Fibroblast of skin of right quadriceps (primary cell): ENCODE measurements at places on chromosomes 3 and 15.
A peak's percentile ranks its signal among the peaks of the same experiment; 100 is the strongest.

- DNase-seq: no peak
Measured at GRCh38 chr15:85380812-85381642, 624 bp downstream of the AKAP13 start.

- no peak for DNase-seq
Measured at GRCh38 chr15:71628988-71629770, 181.2 kb upstream of the NR2E3 start.

- no peak for DNase-seq
Measured at GRCh38 chr3:105429034-105429762, 62.5 kb downstream of the ALCAM start.

- peak; percentile 87 for DNase-seq
Measured at GRCh38 chr15:50686469-50687301, at the start of gene TRPM7. TSS of gene TRPM7 (minus strand) at chr15:50686797. CDS start at chr15:50686533, 264 bp downstream.

- DNase-seq: no peak
Measured at GRCh38 chr15:89504166-89504565, 7.8 kb upstream of the RHCG start.

DNA sequence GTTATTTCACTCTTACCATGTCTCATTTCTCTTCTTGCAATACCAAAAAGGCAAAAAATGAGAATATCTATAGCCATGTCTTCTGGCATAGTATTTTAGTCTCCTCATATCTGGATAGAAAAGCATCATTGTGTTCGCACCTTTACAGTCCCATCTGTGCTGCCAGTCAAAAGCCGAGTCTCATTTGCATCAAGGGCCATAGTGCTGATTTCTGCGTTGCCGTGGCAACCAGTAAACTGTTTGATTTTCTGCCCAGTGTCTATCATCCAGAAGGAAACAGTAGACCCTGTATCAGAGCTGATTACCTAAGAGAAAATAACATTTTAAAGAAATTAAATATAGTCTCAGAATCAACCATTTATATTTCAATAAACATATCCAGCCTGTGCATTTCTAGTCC lies 86.1 kb upstream of the SERPINI2 start:
- no peak for DNase-seq

DNA sequence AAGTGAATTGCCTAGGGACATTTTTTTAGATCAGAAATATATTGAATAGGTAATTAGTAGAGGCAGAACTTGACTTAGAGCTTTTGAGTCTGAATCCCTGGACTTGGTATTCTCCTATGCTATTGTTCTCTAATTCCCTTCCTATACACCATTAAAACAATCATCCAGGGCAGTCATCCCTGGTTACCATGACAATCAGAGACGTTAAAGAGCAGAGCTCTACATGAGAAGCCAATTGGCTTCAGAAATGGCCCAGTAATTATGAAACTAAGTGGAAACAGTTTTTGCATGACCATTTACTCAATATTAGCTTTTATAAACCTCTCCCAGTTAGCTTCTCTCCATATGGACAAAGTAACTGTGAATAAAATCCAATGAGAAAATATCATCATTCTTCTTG lies 182.1 kb upstream of the TP63 start:
- no peak for DNase-seq

DNA sequence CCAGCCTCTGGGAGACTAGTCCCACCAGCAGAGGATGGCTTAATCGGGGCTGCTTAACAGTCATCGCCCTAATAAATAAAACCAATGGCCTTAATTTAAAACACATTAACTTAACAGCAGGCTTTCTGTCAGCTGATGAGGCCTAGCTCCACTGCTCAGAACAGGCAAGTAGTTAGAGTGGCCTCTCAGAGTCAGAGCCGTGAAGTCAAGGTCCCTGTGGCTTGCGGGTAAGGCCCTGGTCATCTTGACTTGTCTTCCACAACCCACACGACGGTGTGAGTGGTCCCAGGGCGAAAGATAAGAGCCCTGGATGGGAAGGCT lies 11.8 kb downstream of the XXYLT1 start:
- peak; percentile 73 for DNase-seq

DNA sequence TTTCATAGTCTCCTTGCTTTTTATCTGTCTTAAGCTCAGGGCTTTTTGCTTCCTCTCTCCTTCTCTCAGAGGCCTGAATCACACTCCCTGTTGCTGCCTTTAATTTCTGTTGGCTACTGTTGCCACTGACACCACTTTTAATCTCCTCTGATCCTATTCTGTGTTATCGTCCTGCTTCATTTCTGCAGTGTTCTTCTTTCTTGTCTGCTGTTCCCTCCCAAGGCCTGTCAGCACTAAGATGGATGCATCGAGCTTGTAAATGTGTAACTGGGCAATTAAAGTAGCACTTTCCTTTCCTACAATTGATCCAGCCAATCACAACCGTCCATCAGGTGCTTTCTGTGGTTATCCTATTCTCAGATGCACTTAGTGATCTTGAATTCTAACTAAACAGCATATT lies 71.3 kb upstream of the VEPH1 start:
- DNase-seq: no peak

DNA sequence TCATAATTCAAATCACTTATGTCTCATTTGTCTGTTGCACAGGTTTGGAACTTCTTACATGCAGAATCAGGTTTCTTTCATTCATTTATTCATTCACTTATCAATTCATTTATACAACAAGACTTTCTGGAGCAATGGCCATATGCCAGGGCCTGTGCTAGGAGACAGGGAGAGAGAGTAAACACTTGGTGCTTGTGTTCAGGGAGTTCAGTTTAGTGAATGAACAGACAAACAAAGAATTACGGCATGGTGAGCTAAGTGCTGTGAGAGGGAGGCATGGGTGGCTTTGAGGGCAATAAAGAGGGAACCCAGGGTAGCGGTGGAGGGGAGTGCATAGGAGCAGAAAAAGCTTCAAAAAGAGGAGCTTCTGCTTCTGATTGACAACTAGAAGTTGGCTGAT lies 8.5 kb upstream of the IREB2 start:
- DNase-seq: no peak

- DNase-seq: no peak
Measured at GRCh38 chr3:713006-713621, 379.7 kb upstream of the CNTN6 start.

- no peak for DNase-seq
Measured at GRCh38 chr3:42589382-42590109, 1.1 kb upstream of the SS18L2 start.

GRCh38 chr3:111662907-111663306 lies 67.8 kb upstream of the ZBED2 start:
- DNase-seq: no peak

DNA sequence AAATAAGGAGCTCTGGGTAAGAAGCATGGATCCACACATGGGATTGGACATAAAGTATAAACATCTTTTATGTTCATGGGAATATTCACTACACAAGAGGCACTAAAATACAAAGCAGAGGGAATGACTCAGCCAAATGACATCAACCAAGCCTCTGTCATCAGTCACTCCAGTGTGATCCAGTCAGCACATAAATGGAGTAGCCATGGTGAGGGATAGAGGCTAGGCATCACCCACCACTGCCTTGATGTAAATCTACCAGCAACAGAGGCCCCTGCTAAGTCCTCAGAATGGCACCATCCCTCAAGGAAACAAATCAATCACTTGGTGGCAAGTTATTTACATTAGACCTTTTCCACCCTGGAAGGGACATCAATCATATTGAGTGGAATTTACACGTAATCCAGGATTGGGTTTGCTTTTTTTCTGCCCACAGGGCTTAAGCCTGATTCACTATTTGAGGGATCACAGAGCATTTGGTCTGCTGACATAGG lies 27.2 kb downstream of the VEPH1 start:
- peak; percentile 73 for DNase-seq

- no peak for DNase-seq
Measured at GRCh38 chr3:31544634-31545033, 11.9 kb downstream of the STT3B start.

- peak; percentile 68 for DNase-seq
Measured at GRCh38 chr3:99789011-99789721, 28.5 kb upstream of the CMSS1 start.

DNA sequence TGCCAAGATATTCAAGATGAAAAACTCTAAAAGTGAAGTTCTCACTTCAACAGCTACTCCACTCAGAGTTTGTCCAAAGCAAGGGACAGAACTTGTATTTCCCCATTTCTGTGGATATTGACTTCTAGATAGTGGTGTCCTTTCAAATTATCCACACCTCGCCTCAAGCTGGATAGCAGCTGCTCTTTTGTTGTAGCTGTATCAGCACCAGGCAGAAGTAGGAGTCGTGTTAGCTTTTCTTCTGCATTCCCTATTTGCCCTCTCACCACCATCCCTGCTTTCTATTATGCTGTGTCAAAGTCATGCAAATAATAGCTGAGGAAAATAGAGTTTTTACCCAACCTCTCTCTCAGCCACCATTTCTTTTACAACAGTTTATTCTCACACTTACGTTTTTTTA lies 303.8 kb downstream of the EPHA3 start:
- DNase-seq: no peak

DNA sequence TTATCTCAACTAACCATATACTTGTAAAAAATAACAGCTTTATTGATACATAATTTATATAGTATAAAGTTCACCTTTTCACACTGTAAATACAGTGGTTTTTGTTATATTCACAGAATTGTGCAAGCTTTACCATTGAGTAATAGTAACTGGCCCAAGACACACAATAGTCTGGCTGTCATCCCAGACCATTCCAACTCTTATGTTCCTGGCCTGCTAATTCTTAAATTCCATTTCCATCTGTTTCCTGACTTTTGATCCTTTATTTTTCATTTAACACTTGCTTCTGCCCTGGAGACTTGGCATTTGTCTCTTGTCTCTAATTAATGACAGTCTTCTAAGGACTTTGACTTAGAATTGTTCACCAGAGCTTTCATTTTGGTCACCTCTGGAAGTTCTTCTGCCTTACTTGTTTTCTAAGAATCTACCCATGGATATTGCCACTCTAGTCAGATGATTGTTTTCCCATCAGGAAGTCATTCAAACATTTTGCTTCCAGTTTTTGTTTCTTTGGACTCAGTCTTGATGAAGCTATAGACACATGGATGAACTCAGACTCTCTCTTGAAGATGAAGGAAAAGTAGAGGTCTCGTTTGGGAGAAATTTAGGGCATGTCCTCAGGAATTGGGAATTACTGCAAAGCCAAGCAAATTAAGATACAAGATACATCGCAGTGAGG lies 27.2 kb upstream of the PLSCR4 start:
- peak; percentile 93 for DNase-seq

DNA sequence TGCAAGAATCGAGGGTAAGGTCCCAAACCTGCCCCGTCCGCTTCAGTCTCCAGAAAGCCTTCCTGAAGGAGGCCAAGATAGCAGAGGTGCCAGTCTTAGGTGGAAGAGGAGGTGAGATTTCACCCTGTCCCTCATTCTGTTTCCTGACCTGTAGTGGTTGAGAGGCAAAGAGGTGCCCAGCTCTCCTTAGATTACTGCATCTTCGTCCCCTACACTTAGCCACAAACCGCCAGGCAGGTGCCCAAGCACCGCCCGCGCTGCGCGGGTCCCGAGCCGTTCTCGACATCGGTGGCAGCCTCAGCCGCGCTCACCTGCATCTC lies 23.8 kb upstream of the POLG start:
- DNase-seq: no peak

DNA sequence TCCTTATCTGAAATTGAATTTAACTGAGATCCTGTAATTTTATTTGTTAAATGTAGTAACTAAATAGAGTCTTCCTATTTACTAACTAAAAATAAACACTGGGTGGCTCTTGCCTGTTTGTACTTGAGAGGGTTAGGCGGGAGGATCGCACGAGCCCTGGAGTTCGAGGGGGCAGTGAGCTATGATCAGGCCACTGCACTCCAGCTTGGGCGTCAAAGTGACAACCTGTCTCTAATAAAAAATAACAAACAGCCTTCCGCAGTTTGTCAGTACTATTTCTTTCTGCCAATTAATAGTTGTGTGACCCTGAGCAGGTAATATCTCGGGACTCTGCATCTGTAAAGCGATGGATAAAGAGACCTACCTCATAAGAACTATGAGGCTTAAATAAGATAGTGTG lies 768 bp upstream of the PDE12 start:
- no peak for DNase-seq
